ENCODE measurements at places on chromosomes 3 and 15.

- peak; percentile 74 for DNase-seq
Observed at GRCh38 chr15:45458746-45459403, 63.7 kb downstream of the SLC30A4 start.

GRCh38 chr3:182482705-182483104 lies 310.6 kb upstream of the ATP11B start:
- DNase-seq, result no peak

GRCh38 chr3:71956069-71956340 lies 171.1 kb upstream of the PROK2 start:
- DNase-seq, result no peak

- DNase-seq, result no peak
Observed at GRCh38 chr3:168534761-168535160, 439.0 kb upstream of the GOLIM4 start.

DNA sequence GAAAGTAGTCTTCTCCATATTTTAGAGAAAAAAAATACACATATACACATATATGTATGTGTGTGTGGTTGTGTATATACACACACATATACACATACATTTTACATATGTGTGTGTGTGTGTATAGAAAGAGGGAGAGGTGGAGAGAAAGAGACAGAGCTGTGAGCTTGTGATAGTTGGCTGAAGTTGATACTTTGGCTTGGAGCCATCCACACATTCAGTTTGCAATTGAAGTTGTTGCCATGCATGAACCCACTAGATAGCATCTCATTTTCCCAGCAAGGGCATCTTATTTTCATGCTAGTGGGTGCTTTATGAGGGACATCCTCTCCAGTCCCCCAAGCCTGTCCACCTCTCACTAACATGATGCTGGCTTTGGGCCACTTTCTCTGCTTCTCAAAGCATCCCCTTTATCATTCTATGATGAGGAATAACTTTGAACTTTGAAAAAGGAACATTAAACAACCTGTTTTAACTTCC lies 228.6 kb downstream of the ZNF621 start:
- DNase-seq, result no peak

DNA sequence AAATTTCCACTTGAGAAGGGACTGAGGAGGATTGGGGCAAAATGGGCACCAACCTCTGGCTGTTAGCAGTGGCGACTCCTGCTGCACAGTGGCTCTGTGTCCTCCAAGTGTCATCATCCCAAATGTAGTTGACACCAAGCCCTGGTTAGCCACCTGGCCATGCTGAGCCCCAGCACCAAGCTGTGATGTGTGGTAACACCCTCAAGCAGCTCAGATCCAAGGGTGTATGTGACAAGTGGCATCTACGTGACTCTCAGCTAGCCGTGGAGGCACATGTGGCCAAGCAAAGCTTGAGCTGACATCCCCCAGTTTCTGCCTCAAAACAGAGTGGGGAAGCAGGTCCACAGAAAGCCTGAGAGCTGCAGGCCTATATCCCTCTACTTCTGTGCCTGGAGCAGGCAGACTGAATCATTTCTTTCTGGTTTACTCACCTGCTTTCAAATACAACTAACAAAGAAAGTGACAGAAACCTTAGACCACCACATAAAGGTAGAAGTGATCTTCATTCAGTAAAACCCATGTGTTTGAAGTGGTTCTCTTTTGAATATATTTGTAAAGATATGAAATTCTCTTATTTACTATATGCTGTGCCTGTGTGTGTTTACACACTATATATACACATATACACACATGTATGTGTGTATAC lies 40.0 kb downstream of the FOXP1 start:
- no peak for DNase-seq

GRCh38 chr3:9669720-9670432 lies 20.6 kb downstream of the MTMR14 start:
- peak; percentile 77 for DNase-seq
